ENCODE measurements at places on chromosomes 4 and X.

DNA sequence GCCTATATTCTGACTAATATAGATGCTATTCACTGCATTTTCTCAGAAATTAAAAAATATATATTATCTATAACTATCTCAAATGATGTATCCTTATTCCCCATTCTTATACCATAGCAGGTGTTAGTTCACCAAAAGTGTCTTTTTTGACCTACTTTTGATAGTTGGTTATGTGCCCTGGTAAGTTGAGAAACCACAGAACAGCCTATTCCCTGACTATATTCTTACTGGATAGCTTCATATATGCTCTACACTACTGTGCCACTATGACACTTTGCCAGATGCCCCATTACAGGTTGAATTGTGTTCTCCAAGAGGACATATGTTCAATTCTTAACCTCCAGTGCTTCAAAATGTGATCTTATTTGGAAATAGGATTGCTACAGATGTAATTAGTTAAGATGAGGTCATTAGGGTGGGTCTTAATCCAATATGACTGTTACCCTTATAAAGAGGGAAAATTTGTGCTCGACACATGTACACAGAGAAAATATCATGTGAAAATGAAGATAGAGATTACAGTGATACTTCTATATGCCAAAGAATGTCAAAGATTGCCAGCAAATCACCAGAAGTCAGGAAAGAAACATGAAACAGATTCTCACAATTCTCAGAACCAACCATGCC lies 76.1 kb downstream of the LRBA start:
- DNase-seq = no peak

- DNase-seq = no peak
These were observed 655 bp downstream of the CYTL1 start for GRCh38 chr4:5018603-5019002.

GRCh38 chr4:44660396-44660795 lies 9.0 kb upstream of the YIPF7 start:
- no peak for DNase-seq

DNA sequence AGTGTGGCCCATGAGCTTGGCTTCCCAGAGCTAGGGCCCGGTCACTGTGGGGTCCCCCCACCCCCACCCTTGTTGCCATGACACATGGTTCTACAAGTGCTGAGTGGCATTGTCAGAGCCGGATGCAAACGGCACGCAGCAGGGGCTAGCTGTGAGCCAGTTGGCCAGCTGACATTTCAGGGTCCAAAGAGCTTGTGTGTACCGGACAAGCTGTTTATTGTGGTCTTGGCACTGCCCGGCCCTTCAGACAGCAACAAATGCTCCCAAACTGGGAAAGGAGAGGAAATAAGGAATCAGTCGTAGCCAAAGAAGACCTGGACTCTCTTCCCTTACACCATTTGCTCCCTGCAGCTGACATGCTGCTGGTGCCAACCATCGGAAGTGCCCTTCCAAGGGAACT lies 36.8 kb downstream of the TSC22D3 start:
- no peak for DNase-seq

DNA sequence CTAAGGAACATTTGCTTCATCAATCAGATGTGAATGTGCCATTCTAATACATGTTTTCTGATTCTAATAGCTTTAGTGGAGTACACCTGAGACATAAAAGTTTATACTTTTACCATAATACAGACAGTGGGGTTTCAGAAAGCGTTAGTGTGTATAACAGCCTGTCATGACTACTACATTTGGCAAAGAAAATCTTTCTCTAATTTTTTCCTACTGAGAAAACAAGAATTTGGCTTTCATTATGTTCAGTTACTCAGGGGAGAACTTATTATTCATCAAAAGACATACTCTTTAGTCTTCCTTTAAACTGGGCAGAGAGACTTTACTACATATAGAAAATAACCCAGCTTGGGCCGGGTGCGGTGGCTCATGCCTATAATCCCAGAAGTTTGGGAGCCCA lies 104.9 kb downstream of the PCDH18 start:
- DNase-seq = no peak

DNA sequence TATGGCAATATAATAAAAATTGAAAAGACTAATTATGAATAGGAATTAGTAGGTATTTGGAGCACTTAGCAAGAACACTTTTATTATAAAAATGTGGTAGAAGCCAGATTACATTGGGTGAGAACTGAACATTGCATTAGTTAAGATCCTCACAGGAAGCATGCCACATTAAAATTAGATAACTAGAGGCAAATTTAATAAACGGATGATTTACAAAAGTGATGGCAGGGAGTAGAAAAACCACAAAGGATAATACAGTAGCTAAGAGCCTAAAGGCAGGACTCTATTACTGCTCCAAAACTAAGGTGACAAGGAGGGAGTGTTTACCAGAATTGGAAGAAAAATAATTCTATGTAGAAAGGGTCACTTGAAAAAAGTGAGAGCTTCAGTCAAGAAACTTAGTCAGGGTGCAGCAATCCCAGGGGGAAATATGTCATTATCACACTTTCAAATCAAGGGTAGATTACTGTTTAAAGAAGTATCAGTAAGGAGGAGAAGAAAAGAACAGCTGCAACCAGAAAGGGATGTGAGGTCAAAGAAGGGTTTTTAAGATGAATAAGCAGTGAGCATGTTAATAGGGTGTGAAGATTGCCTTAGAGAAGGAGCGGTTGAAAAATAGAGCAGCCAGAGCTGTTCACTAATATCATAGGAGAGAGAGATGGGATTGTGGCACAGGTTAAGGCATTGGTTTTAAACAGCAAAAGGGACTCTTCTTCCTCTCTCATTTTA lies 84.6 kb downstream of the NDST4 start:
- DNase-seq = no peak

- no peak for DNase-seq
These were observed 122.6 kb upstream of the PLAC1 start for GRCh38 chrX:134780908-134781307.

GRCh38 chr4:12716896-12717295 lies 767.2 kb downstream of the RAB28 start:
- DNase-seq = no peak
